ENCODE measurements at places on chromosomes 4 and X. TPM values are rescaled to one million over a fixed set of nuclear protein-coding genes. Genes with fewer than 3 reads are reported as not detected.

DNA sequence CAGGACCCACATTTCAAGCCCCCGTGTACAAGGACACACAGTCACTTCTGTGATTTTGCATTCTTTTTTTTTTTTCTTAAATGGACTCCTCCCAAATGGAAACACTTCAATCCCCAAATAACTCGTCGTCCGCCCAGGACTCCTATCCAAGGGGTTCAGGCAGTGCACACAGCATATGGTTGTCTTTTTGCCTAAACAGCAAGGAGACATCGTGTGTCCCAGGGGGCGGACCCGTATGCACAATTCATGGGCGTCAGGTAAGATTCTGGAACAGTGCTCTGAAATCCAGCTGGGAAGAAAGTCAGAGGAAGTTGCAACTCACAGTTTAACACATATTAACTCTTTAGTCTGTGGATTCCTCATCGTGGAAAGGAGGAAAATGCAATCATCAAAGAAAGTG is 231.3 kb downstream of the SHOX start:
- H3K27me3 ChIP-seq: no peaks in the 10 kb centered on the region
- DNase-seq: no peak
- H3K4me3 ChIP-seq: no peak overlapping the region
- no peak overlapping the region for H3K27ac ChIP-seq
- no peaks in the 10 kb centered on the region for H3K4me1 ChIP-seq
- H3K36me3 ChIP-seq: no peaks in the 10 kb centered on the region

Gene TEX13C
- not detected for total RNA-seq

GRCh38 chr4:41389356-41389755 is 132.6 kb downstream of the UCHL1 start:
- H3K4me1 ChIP-seq: no peaks in the 10 kb centered on the region
- no peak overlapping the region for H3K4me3 ChIP-seq
- no peak for DNase-seq
- H3K27me3 ChIP-seq: no peaks in the 10 kb centered on the region

DNA sequence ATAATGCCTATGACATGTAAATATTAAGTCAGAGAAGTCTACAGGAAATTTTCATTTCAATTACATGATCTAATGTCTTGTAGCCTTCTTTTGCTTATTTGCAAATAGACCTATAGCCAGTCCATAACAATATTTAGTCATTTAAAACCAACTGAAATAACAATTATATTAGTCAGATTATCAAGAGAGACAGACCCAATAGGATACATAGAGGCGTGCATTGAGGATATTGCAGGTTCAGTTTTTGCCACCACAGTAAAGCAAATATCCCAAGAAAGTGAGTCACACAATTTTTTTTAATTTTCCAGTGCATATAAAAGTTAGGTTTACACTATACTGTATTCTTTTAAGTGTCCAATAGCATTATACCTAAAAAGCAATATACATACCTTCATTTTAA is 349.7 kb upstream of the ATOH1 start:
- DNase-seq: no peak
- H3K27ac ChIP-seq: no peak overlapping the region
- H3K36me3 ChIP-seq: no peaks in the 10 kb centered on the region
- H3K4me3 ChIP-seq: no peak overlapping the region

Gene RNF212
- 13.5 TPM for total RNA-seq

- no peak overlapping the region for H3K27ac ChIP-seq
- no peak for DNase-seq
- H3K4me3 ChIP-seq: no peak overlapping the region
Observed at GRCh38 chr4:144202081-144202480, 61.6 kb upstream of the GYPA start.

DNA sequence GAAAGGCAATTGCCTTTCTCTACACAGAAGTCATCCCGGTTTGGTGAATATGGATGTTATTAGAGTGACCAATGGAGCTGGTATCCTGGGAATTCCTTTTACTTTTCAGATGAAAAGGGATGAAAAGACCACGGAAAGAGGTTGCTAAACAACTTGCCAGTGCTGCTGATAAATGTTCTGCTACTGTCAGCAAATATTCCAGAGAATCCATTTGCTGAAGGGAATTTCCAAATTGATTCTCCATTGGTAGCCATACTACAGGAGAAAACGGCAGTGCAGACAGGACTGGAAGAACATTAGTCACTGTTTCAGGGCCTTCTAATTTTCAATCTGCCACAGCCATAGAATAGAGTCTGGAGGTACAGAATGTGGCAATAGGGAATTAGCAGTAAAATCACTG is 451.5 kb downstream of the PCDH11X start:
- H3K4me1 ChIP-seq: no peaks in the 10 kb centered on the region
- H3K27ac ChIP-seq: no peak overlapping the region
- no peaks in the 10 kb centered on the region for H3K27me3 ChIP-seq
- H3K36me3 ChIP-seq: no peaks in the 10 kb centered on the region
- no peak for DNase-seq

- no peaks in the 10 kb centered on the region for H3K4me1 ChIP-seq
- no peaks in the 10 kb centered on the region for H3K27me3 ChIP-seq
- no peak overlapping the region for H3K27ac ChIP-seq
- no peak for DNase-seq
Observed at GRCh38 chrX:129786210-129786651, 6.5 kb downstream of the SASH3 start.

GRCh38 chrX:31318866-31319265 is 247.0 kb upstream of the FTHL17 start:
- no peak for DNase-seq
- no peak overlapping the region for H3K4me3 ChIP-seq
- H3K27me3 ChIP-seq: no peaks in the 10 kb centered on the region
- H3K36me3 ChIP-seq: no peaks in the 10 kb centered on the region
- no peaks in the 10 kb centered on the region for H3K4me1 ChIP-seq
- no peak overlapping the region for H3K27ac ChIP-seq

DNA sequence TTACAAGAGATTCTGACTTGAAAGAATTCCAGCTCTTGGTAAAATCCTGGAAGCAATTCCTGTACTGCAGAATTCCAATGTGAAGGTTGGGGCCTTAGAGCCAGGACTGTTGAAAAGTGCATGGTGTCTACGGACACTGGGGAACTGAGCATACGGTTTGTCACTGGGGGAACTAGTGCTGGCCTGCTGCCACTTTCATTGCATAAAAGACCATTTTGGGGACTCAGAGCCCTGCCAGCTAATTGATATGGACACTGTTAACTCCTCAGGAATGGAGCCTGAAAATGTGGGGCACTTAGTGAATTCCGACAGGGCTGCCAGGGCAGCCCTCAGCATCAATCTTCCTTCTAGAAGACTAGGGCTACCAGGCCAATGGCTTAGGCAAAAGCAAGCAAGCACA is 55.9 kb downstream of the AMOT start:
- no peaks in the 10 kb centered on the region for H3K27me3 ChIP-seq
- no peaks in the 10 kb centered on the region for H3K36me3 ChIP-seq
- H3K4me1 ChIP-seq: no peaks in the 10 kb centered on the region
- no peak for DNase-seq
- H3K27ac ChIP-seq: no peak overlapping the region

- no peak for DNase-seq
- no peaks in the 10 kb centered on the region for H3K36me3 ChIP-seq
- H3K4me1 ChIP-seq: no peaks in the 10 kb centered on the region
- H3K4me3 ChIP-seq: no peak overlapping the region
Observed at GRCh38 chrX:100700809-100701208, 31.1 kb downstream of the SYTL4 start.

Gene OTUD5
- total RNA-seq: 19.4 TPM

Gene HSD17B13
- total RNA-seq: 0.14 TPM

Measured in uterus (tissue), 4 donors.